ENCODE measurements at places on chromosomes 1 and 21.

DNA sequence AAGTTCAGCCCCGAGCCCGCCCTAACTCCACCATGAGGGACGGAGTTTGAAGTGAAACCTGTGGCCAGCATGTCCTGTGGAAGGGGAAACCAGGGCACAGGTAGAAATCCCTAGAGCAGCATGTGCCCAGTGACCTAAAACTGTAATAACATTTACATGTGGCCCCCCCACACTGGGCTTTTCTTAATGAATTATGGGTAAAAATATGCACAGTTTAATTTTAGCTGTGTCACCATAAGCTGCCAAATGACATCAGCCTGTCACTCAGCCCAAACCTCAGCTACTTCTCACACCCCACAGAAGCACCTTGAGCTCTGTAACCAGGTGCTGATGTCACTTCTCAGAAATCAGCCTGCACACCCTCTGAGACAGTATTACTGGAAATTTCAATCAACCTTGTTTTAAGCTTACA, 50.0 kb upstream of the SLC19A1 start:
- peak; percentile 53 for DNase-seq

DNA sequence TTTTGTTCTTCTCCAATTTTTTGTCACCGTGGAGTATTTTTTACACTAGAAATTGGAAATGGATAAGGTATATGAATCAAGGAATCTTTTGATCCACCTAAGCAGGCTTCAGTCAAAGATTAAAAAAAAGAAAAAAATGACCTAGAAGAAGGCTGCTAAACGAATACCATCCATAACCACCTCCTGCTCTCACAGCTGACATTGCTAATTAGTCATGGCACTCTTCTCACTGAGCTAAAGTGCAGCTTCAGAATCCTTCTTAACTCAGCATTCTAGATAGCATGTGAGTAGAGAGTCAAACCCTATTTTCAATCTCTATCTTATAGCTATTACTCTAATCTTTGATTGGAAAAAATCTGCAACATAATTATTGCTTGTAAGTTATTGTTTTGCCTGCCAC, 40.2 kb upstream of the ST6GALNAC5 start:
- DNase-seq, result no peak

DNA sequence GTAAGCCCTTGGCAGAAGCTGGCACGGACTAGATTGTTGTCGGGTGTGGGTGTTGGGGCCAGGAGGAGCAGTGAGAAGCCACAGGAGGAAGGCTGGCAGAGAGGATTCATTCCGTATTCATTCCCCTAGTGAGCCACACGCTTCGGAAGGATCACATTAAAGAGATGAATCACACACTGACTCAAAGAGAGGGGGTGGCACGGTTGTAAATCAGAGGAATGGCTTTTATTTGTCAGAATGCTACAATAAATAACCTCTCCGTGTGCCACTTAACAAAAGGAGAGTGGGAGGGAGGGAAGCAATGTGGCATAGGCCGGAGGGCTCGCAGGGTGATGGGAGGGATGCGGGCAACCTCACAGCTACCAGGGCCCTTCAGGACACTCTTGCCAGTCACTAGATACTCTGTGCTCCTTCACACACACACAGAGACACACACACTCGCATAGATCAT, 135.5 kb downstream of the HIVEP3 start:
- DNase-seq, result no peak

GRCh38 chr21:16116069-16116468, 386.3 kb downstream of the USP25 start:
- DNase-seq, result no peak

DNA sequence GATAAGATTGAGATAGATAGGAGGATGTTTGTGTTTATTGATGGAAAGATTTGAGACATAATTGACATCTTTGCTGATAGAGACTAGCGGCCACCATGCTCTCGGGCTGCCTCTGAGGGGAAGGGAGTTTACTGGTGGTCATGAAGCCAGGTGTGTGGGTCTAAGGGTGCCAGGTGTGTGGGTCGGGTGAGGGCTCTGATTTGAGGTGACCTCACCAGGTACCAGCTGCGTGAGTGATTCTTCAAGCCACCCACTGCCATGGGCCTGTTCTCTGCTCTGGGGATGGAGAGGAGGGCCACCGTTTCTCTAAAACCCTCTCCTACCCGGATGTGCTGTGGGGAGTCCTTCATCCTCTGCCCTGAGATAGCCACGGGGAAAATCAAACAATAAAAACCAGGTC, 3.2 kb downstream of the UBASH3A start:
- DNase-seq, result no peak

GRCh38 chr1:247639381-247639981, 34.1 kb downstream of the OR2G3 start:
- DNase-seq, result no peak

- no peak for DNase-seq
Measured at GRCh38 chr1:36162680-36163239, 6.8 kb downstream of the MAP7D1 start.

DNA sequence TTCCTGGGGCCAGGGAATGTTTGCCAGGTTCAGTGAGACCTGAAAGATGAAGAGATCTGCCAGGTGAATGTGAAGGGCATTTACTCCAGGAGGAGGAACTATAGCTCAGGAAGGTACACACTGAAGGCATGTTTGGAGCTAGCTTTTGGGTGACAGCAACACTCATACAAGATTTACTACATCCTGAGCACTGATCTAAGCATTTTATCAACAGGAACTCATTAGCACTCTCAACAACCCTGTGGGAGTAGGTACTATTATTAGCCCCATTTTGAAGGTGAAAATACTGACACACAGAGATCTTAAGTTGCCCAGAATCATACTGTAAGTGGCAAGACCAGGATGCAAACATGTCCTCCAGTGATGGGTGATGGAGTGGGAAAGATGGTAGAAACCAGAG, 6.7 kb downstream of the GADD45A start:
- no peak for DNase-seq

DNA sequence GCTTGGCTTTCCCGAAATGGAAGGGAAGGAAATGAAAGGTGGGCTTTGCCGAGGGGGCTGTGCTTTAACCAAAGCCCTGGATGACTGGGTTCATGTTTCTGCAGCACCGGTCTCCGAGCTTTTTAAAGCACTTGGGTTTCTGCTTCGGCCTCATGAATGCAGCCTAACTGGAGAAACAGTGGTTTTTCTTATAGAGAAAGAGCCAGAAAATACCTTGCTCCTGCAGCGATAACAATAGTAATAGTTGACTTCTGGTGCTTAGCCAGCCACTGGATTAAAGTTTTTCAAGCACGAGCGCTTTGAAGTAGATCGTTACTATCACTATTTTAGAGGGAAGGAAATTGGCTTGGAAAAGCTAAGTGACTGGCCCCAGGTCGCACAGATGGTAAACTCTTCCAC, 500 bp upstream of the DOCK7 start:
- DNase-seq, result no peak

DNA sequence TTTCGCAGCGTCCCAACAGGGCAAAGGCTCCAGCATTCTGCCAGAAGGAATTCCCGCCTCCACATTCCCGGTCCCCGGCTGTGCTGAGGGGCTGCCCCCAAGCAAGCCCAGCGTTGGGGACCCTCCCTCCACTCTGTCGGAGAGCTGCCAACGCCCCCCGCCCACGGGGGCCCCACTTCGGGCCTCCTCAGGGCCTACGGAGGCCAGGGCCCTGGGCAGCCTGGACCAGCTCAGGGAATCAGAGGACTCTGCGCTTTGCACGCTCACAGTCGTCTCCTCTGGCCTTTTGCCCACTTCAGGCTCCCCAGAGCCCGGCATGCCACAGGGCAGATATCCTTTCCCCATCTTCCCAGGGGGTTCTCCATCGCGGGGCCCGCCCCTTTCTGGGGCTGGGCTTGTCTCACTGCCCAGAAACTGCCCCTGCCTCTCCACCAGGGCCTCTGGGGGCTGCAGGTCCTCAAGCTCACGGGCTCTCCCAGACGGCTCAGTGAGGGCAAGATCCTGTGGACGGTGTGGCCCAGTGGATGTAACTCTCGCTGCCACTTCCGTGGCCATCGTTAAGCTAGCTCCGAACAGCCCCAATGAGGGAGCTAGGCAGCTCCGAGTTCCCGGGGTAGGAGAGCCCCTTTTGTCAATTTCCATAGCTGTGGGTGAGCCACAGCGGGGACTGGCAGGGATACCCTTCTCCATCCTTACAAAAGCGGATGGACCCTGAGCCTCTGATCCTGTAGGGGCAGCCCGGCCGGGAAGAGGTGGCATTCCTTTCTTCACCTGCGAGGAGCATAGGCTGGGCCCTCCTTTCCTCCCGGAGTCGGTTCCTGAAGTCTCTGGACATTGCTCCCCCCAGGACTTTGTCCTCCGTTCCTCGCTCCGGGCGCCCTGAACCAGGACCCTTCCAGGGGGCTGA, 2.8 kb downstream of the ITPKB start:
- DNase-seq, result no peak

DNA sequence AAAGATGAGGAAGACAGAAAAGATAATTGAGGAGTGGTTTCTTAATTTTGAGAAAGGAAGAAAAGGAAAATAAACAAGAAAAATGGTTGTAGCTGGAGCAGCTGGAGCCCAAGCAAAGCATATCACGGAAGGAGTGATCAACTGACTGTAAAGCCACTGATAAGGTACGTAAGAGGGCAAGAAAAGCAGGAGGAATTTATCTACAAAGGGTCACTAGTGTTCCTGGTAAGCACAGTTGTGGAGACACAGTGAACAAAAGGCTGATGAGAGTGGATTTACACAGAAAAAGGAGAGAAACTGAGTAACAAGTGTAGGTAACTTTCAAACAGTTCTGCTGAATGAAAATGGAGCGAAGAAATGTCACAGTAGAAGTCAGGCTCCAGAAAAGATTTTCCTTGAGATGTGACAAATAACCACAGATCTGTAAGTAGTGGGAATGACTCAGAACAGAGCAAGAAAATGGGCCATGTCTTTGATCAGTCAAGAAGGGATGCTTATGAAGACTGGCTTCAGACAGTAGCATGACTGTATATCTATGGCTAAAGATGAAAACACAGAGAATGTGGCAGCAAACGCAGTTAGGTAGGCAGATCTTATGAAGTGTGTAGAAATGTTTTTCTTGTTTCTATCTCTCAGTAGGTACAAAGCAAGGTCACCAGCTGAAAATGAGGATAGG, 45.6 kb upstream of the RBM34 start:
- DNase-seq, result no peak

DNA sequence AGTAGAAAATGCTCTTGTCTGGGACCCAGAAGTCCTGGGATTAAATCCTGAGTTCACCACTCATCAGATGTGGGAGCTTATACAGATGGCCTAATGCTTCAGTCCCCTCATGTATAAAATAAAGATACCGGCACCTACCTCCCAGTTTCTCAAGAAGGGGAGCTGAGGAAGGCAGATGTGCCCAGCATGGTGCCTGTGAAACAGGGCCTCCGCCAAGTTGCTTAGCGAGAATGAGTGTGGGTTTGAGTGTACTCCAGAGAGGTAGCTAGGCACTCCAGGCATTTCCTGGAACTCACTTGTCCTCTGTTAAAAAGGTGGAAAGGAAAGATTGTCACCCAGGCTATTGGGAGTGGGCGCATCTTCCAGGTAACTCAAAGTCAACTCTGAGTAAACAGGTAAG, 37.8 kb downstream of the IER5 start:
- no peak for DNase-seq

GRCh38 chr1:26861286-26861701, 1.7 kb upstream of the SFN start:
- DNase-seq, result no peak

DNA sequence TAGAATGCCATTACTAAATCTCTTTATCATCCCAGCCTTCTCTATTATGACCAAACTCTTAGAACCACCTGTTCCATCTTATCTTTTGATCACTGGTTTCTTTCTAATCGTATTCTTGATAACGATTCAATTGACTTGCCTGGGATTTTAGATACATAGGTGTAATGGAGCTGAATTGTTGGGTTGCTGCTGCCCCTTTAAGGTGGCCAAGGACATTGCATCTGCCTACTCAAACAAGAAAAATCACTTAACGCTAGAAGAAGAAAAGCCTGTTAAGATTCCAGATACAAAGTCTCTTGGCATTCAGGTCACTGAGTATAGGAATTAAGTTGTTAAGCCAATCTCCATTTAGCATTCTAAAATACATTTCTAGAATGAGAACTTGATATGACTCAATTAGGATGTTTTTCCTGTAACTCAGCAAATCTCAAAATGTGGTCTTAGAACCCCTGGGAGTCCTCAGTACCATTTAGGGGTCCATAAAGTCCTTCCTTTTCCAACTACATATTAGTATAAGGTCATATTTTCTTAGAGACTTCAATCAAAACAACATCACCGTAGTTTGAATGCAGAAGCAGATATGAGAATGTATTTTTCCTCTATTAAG, 12.4 kb downstream of the NEXN start:
- no peak for DNase-seq

GRCh38 chr1:223662943-223663342, 2.6 kb downstream of the CAPN8 start:
- no peak for DNase-seq

DNA sequence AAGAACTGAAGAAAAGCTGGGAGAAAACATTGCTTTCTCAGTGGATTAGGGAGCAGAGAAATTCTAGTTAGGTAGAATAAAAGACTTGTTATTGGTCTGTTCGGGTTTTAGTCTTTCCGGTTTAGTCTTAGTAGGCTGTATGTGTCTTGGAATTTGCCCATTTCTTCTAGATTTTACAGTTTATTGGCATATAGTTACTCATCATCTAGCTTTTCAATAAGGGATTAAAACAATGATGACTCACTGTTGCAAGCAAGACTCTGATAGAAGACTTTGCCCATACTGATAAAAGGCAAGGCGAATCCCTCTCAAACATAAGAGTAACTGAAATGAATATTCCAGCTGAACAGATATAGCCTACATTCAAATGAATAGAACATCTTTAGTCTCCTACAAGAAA, 62.3 kb downstream of the GPR137B start:
- DNase-seq, result no peak

GRCh38 chr1:222404710-222405109, 143.2 kb downstream of the HHIPL2 start:
- DNase-seq, result no peak

GRCh38 chr1:78070210-78070609, 24.4 kb downstream of the GIPC2 start:
- no peak for DNase-seq

- no peak for DNase-seq
Measured at GRCh38 chr1:36531833-36532232, 49.1 kb upstream of the CSF3R start.

DNA sequence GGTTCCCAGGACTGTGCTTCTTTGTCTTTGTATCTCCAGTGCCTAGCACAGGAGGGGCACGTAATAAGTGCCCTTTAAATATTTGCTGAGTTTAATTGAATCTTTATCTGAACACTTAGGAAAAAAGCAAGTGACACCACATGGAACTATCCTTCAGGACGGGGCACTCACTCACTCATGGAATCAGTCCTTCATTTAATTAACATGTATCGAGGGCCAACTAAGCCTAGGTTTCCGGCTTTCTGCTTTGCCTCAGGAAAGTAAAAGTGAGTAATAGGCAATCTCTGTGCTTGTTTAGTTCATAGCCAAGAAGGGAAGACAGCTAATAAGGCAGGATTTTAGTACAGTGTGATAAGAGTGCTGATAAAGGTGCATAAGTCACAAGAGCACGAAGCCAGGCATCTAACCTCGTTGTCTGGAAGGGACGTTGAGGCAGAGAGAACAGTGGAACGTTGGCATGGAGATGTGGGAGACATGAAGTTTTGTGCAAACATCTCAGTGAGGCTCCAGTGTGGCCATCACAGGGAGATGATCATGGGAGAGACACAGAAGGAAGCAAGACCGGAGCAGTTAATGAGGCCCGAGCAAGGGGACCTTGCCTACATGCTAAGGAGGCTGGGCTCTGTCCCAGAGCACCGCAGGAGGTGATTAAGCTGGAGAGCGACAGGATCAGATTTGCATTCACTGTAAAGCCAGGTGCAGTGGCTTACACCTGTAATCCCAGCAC, 54.1 kb upstream of the TRIM67 start:
- DNase-seq, result no peak

GRCh38 chr21:43207043-43207315, 38.2 kb downstream of the CRYAA start:
- peak; percentile 22 for DNase-seq

GRCh38 chr1:171844381-171844780, 3.1 kb downstream of the DNM3 start:
- DNase-seq, result no peak
